ENCODE measurements at places on chromosomes 12 and 14.

GRCh38 chr12:54565986-54566544 is 16.7 kb downstream of the PDE1B start:
- DNase-seq, result no peak

GRCh38 chr12:132063491-132063890 is 80.6 kb downstream of the DDX51 start:
- no peak for DNase-seq

- no peak for DNase-seq
Measured at GRCh38 chr14:22807432-22808087, 7.7 kb downstream of the SLC7A7 start.

DNA sequence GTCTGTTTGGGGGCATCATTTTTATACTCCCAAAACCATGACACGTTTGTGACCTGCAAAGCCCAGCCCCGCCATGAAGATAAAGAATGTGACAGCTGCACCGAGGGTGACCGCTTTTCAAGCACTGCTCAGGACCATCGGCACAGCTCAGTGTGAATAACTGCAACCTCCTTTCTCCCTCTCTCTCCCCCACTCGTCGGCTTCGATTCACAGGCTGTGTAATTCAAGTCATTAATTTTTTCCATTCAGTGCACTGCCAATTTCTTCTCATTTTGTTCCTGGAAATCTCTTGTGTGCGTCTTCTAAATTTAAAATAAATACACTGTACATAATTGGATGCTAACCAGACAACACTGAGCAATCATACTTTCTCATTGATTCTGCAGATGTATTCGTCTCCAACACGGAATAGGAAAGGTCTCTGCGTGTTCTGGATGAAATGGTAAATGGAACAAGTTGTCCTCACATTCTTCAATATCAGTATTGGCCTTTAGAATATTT is 260.8 kb downstream of the TTC8 start:
- DNase-seq, result no peak

DNA sequence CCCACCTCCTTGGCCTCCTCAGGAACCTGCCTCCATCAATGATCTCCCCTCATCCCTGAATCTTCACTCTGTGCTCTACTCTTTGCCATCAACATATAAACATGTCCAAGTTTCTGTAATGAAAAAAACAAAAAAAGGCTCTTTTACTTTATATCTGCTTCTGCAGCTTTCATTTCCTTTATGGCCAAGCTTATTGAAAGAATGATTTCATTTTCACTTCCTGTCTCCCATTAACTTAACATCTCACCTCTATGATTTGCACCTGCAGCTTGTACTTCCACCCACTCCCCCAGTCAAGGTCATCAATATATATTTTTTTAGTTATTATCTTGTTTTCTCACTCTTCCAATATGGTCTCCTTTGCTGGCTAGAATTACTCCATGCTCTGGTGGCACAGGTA is 15.6 kb upstream of the RNU6-7 start:
- DNase-seq, result no peak

DNA sequence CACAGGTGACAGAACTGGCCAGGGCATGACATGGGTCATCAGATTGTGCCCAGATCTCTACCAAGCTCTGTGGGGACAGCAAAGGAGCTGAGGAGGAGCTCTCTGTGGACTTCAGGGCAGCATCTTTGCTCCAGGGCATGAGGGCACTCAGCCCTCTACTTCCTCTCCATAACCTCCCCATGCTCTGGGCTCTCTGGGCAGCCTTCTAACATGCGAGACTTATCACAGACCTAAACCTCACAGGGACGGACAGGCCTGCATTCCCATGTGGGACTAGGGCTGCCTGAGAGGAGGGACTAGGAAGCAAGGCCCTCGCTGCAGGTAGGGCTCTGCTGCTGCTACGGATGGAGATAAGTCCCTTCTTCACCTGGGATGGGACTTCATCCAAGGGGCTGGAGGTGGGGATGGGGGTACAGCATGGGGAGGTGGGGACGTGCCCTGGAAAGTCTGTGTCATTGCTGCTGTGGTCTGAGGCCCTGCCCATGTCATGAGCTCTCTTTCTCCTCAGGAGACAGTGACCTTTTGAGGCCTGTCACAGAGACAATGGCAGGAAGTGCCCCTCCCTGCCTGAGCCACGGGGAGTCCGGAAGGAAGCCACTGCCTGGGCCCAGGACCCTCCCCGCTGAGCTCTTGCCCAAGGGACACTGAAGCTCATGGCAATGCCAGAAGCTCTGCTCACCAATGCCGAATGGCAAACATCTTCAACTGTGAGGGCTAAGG is 44.1 kb downstream of the PITPNM2 start:
- peak; percentile 17 for DNase-seq

- no peak for DNase-seq
Measured at GRCh38 chr14:105053996-105054395, 11.2 kb downstream of the GPR132 start.

DNA sequence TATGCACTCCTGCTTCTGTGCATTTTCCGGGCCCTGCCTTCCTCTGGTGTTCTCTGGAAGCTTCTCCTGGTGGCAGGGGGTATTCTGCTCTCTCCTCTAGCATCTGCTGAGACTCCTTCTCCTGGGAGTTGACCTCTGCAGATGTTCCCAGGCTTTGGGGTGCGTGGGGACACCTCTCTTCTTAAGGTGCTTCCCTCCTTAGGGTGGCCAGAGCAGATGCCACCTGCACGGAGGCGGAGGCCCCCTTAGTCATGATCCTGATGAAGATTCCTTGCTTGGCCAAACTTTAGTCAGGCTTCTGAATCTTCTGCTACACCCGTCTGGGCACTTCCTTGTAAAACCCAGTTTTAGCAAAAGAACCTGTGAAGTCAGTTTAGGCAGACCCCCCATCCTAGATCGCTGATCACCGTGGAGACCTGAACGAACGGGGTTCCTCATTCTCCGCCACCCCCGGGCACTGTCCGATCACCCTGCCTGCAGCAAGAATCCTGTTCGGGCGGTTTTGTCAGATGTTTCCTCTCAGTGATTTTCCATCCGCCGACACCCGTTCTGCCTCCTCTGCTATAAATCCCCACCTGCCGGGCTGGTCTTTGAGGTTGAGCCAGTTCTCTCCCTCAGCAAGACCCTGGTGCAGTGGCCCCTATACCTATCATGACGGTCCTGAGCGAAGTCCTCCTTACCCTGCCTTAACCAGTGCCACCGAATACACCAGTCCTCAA is 111.9 kb downstream of the CALM1 start:
- no peak for DNase-seq

GRCh38 chr12:100110276-100110675 is 32.4 kb downstream of the BLTP3B start:
- DNase-seq, result no peak

GRCh38 chr14:93007225-93007997 is 84.5 kb downstream of the CHGA start:
- DNase-seq, result no peak

DNA sequence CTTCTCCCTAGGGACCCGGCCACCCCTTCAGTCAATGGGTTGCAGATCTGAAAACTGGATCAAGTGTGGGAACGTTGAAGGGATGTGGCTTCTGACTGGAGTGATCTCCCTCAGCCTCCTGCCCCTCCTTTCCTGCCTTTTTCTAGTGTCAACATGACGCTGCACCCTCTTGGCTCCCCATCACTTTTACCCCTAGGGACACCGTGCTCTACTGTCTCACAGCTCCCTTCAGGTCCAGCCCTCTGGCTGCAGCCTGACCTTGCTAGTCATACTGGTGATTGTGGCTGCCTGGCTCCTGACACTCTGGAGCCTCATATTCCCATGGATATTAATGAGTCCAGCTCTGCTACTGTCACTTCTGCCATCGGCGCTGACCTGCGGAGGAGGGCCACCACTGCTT is 51.5 kb upstream of the RASSF3 start:
- DNase-seq, result no peak

- DNase-seq, result no peak
Measured at GRCh38 chr12:71240946-71241345, 83.1 kb upstream of the TSPAN8 start.

- no peak for DNase-seq
Measured at GRCh38 chr14:96586921-96587822, 85.0 kb downstream of the PAPOLA start.

- DNase-seq, result no peak
Measured at GRCh38 chr14:63893701-63894458, 41.1 kb downstream of the SYNE2 start.

DNA sequence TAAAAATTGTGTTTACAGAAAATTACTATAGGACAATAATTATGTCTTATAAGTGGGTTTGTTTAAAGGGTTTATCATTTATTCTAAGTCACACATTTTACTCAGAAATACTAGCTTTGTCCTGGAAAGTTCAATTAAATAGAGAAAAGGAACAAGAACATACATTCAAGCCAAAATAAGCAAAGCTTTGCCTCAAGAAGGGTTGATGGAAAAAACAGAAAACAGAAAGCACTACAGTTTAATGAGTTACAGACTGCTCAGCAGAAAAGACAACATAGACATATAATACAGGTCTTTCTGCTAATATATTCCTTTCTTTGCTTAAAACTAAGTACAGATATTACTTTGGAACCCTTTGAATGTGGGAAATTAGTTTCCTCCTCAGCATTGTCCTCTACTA is 703.0 kb upstream of the LRFN5 start:
- DNase-seq, result no peak

DNA sequence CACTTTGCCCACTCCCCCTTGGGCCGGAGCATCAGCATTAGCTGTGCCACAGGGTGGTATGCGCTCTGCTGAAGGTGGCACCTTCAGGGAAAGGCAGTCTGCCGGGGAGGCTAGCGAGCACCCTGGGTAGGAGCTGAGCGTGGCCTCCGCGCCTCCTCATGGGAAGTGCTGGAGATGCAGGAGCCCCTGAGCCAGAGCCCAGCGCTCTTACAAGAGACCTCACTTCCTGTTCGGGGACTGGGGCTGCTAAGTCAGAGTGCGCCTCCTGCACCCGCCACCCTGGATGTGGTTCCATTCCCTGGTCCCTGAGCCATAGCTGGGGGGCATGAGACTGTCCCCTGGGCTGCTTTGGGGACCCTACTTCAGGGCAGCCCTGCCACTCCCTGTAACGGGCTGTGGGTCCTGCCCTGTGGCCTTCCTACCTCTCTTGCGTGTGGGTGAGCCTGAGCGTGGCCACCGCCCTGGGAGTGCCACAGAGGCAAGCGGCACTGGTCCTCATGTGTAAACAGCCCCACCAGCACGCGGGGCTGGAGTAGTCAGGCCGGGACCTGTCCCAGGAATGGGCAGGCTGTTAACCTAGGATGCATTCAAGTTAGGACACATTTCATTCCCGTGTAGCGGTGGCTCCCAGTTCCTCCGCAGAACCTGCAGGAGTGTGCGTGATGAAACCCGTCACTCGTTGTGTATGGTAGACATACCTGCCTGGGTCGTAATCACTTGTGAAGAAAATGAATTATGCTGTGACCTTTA is 19.4 kb downstream of the COA8 start:
- no peak for DNase-seq

- DNase-seq, result no peak
Measured at GRCh38 chr12:28802706-28803438, 346.2 kb upstream of the FAR2 start.

- no peak for DNase-seq
Measured at GRCh38 chr12:58881816-58882215, 38.5 kb downstream of the LRIG3 start.

- no peak for DNase-seq
Measured at GRCh38 chr14:21267886-21268616, 1.2 kb downstream of the HNRNPC start.

DNA sequence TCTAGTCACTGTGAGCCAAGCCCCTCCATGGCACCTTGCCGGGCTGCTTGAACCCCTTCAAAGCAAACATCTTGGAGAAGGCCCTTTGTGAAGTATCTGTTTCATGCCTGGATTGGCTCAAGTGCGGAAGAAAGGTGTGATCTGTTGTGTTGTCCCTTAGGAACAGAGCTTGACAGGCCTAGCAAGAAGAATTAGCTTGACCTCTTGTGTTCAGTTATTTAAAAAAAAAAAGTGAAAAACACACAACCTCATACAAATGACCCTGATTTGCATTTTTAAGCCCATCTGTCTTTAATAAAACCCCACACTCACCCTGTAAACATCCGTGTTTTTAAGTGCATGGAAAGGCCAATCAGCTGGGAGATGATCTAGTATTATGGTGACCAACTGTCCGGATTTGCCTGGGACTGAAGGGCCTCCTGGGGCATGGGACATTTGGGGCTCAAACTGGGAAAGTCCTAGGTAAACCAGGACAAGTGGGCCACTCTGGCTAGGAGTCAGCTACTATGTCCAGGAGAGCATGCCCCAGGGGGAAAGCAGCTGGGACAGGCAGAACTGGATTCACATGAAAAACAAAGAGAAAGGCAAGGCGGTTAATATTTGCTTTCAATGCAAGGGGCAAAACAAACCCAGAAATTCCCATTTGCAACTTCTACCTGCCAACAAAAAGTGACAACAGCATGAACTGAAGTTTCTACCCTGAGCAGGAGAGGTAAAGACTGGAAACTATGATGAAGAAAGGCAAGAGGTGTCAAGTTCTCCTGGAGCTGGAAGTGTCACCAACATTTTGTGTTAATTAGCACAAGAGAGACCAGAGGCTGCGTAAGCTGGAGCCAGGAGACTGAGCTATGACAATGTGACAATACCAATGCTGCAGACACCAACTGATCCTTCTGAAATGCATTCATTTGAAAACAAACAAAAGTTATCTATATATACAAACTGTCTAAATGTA is 78.6 kb downstream of the CLMN start:
- DNase-seq, result no peak

- no peak for DNase-seq
Measured at GRCh38 chr12:131729254-131729955, 18.5 kb downstream of the SFSWAP start.

DNA sequence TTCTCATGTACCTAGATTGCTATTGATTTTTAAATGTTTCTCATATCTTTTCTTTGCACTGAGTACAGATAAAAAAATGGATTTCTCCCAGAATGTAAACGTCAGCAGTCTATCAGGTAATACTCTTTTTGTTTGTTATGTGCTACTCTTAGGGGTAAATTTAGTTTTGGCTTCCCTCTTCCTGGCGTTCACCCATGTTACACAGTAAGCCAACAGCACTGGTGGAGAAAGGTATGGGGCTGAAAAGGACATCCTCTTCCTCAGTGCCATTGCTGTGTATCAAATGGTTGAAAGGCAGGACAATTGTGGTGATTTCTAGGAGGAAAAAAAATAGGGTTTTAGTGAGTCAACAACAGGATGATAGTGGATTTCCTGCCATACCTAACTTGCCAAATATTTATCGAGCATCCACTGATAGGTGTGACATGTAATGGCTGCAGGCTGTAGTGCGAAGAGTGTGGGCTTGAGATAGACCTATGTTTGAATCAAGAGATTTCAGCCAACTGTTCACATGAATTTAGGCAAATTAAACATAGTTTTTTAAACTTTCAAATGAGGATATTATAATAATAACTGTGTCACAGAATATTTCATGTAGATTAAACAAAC is 7.5 kb downstream of the KLRF2 start:
- DNase-seq, result no peak

- no peak for DNase-seq
Measured at GRCh38 chr14:90696720-90697119, 119.5 kb downstream of the TTC7B start.

GRCh38 chr12:64681200-64682052 is 71.1 kb downstream of the RASSF3 start:
- DNase-seq, result no peak

GRCh38 chr12:14402697-14403096 is 37.2 kb downstream of the ATF7IP start:
- DNase-seq, result no peak

GRCh38 chr14:32654106-32654505 is 284.6 kb upstream of the NPAS3 start:
- DNase-seq, result no peak

All from stimulated activated CD4-positive, alpha-beta T cell treated with anti-CD3 and anti-CD28 coated beads, Interleukin-15, amount 100 ng/mL, for 1 hour (primary cell).